Midbrain (tissue), 1 donor: ENCODE measurements at places on chromosomes 16 and 17.

DNA sequence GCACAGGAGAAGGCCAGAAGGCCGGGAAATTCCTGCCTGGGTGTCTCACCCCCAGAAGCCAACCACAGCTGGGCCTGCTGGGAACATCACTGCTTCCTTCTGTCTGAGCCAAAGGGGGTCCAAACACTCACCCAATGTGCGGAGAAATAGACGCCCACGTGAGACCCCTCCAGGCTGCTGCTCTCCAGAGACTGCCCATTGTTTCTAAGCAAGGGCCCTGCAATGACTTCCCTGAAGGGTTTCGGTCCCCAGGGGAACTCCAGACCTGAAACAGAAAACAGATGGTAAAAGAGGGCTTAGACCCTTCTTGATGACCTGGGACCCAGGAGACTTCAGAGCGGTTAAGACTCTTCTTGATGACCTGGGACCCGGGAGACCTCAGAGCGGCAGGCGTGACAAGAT, 41.3 kb downstream of the MRM3 start:
- no peak for DNase-seq

GRCh38 chr17:35742496-35742895, 10.5 kb downstream of the GAS2L2 start:
- no peak for DNase-seq

GRCh38 chr16:31179219-31179746, 656 bp upstream of the FUS start:
- DNase-seq: no peak

DNA sequence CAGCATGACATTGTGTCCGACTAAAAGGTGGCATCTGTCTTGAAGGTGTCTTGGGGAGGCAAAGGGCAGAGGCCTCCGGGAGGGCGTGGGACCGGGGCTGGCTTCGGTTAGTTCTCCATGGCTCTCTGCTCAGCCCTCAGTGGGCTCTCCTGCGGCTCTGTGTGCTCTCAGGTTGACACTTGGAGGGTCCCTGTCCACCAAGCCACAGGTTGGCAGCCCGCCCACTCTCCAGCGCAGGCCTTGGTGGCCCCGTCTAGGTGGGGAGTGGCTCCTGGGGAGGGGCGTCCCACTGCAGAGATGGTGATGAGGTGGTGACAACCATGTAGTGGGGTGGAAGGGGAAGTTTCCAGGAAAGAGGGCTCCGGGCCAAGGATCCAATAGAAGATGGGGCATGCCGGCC, 31.6 kb downstream of the ADGRG5 start:
- DNase-seq: no peak

DNA sequence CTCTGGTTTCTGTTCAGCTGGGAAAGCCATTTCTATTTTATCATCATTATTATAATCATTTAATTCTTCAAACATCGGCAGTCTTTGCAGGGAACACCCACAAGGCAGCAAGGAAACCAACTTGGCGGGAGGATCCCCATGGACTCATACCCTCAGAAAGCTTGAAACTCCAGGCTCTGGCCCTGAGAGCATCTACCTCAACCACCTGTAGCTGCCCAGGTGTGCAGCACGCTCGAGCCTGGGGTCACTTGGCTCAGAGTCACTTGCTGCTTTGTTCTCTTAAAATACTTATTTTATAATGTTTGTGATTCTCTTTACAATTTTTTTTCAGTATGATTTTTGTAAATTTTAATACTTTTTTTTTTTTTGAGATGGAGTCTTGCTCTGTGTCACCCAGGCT, 6.8 kb upstream of the ZNF423 start:
- DNase-seq: no peak

GRCh38 chr16:84045818-84046470, 3.3 kb upstream of the SLC38A8 start:
- no peak for DNase-seq
